OCI-M1 (cell line): ENCODE measurements at places on chromosomes 5 and 9.
A peak's percentile ranks its signal among the peaks of the same experiment; 100 is the strongest.

DNA sequence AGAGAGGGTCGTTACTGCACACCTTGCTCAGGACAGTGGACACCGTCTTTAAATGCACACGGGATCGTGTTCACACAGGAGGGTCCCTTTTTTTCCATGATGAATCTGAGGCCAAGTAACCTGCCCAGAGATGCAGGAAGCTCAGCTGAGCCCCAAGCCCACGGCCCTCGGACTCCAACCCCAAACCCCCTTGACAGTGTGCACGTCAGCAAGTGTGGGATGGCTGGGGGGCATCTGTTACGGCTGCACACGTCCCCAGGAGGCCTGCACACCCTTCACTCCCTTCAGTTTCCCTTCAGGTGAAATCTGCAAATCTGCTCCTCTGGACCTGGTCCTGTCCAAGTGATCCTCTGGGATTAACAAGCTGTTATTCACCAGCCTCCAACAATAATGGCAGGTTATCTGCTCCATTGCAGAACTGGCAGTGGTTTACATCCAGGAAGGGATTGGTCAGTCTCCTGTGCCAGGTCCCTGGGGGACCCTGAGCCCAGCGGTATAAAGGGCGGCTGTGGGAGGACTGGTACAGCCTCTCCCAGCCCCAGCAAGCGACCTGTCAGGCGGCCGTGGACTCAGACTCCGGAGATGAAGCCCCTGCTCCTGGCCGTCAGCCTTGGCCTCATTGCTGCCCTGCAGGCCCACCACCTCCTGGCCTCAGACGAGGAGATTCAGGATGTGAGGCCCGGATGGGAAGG is at the start of gene LCN1:
Gene LCN1 (plus strand): TSS at position 525 of the 692 bp plus-strand sequence. CDS start 58 bp downstream, at position 583.
- DNase-seq = no peak

DNA sequence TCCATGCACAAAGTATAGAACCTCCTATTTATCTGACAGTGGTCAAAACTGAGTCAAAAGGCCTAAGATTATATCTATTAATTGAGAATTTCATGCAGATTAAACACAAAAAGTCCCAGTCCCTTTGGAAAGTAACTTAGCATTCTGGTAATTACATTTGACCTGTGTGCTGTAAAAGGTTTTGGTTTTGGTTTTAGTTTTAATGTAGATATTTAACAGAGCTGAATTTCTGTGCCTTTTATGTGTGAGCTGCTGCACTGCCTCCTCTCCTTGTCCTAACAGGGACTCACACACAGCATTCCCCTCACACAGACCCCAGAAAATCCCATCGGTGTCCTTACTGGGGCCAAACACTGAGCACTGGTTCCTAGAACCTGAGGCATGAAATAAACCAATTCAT is 31.0 kb upstream of the FSD1L start:
- no peak for DNase-seq

DNA sequence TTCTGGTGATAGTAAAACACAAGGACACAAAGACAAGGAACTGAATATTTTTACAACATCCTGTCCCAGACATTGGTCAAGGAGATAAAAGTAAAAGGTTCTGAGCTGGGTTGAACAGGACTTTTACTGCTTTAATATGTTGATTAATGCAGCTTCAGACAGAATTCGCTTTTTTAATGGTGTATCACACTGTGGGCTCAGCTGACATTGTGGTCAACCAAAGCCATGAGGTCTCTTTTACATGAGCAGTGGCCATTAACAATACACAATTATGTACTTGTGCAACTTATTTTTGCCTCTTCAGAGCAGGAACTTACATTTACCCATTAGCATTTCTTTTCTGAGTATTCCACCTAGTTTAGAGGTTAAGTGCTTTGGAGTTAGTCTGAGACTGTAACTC is 22.8 kb upstream of the ERBIN start:
- peak; percentile 16 for DNase-seq

DNA sequence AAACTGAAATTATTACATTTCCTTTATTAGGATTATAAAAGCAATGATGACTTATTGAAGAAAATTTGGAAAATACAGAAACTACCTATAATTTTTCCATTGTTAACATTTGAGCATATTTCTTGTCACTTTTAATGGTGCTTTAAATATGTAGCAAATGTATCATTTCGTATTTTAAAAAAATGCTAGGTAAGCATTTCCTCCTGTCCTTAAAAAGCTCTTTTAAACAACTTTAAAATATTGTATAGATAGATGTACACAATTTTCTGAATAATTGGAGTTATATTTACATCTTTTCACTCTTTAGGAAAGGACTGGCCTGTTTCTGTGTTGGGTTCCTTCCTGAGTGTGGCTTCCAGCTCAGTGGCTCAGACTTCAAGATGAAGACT is 15.6 kb downstream of the TENT4A start:
- no peak for DNase-seq

DNA sequence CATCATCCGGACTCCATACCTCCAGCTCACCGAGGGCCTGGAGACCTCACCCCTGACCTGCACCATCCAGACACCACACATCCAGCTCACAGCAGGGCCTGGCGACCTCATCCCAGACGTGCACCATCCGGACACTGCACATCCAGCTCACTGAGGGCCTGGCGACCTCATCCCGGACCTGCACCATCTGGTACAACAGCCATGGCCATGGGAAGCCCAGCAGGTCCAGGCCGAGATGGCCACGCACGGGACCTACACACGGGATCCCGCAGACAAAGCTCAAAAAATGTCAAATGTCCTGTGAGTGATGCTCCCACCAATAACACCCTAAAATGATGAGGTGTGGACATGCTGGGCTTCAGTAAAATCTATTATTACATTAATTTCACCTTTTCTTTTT is 9.7 kb downstream of the TERT start:
- DNase-seq = no peak
